ENCODE measurements at places on chromosomes 1 and 21.

DNA sequence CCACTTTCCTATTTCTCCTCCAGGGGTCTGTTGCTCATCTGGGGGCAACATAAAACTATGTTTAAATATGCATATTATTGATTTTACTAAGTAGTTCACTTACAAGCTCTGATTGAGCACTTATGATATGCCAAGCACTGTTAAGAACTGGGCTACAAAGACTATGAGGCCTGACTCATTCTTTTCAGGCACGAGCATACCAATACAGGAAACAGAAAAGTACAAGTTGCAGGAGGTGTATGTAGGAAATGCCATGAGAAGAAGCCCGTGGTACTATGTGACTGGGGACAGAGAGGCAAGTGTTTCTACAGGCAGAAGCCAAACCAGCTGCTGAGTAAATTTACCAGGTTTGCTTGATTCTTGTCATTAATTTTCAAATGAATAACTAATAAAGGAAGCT, 120.4 kb upstream of the PTGFR start:
- DNase-seq: no peak

DNA sequence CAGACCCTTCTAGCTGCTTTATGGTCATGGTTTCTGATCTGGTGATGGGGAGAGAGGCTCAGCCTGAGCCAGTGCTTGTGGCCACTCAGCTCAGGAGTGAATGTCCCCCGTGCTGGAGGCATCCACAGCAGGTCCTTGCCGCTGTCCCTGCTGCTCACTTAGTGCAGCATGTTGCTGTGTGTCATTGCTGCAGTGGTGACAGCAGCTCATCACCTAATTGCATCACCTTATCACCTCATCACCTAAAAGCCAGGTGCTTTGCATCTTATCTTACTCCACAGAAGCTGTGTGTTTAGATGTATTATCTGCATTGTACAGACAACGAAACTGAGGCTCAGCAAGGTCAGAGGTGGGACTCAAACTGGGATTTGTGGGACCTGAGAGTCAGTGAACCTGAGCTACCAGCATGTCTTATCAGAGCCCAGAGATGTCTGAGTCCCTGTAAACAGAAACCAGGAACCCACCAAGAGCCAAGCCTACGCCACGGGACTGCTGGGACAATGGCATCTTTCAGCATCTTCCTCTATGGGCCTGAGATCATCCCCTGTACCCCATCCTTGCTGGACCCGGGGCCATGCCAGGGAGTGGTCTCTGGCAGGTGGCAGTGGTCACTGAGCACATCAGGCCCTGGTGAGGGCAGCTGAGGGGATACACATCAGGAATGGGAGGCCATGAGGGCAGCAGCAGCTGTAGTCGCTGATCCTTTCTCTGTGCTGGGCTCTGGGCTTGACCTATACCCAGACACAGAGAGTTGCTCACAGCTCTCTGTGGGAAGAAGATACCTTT, 6.5 kb downstream of the PODN start:
- DNase-seq: no peak

DNA sequence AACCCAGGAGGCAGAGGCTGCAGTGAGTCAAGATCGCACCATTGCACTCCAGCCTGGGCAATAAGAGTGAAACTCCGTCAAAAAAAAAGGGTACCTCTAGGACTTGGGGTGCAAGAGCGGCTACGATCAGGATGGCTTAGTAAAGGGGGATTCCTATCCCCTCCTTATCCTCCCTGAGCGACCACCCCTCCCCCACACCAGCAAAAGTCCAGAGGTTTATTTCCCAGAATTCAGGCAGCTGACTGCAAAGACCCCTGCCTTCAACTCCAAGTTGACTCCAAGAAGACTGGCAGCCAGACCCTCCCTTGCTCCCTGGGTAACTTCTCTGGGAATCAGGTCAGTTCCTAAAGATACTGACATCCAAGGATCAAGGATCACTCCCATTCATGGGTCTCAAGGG, 12.4 kb upstream of the PRDM16 start:
- DNase-seq: peak; percentile 5

GRCh38 chr1:180085331-180085730, 69.3 kb upstream of the QSOX1 start:
- DNase-seq: no peak

- no peak for DNase-seq
Measured at GRCh38 chr1:40905061-40905460, 42.9 kb upstream of the CITED4 start.

DNA sequence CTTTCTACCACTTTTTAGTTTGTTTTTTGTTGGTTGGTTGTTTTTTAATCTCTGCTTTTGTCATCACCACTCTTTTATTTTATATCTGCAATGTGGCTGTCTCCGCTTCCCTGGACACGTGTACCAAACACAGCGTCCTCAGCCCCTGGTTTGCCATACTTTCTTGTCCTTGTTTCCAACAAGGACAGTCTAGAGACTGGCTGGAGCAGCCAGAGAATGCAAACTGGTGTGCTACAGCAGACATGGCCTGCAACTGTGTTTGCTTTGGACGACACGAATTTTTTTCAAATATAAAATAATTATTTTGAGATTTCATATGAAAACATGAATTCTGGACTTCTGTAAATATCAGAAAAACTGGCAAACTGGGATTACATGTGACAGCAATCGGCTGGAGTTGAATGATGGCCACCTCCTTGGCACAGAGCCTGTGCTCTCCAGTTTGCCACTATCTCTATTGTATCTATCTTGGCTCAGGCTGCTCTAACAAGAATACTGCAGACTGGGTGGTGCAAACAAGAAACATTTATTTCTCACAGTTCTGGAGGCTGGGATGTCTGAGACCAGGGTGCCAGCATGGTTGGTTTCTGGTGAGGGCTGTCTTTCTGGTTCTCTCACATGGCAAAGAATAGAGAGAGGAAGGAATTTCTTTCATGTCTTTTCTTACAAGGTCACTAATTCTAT, 34.6 kb upstream of the POU2F1 start:
- no peak for DNase-seq

DNA sequence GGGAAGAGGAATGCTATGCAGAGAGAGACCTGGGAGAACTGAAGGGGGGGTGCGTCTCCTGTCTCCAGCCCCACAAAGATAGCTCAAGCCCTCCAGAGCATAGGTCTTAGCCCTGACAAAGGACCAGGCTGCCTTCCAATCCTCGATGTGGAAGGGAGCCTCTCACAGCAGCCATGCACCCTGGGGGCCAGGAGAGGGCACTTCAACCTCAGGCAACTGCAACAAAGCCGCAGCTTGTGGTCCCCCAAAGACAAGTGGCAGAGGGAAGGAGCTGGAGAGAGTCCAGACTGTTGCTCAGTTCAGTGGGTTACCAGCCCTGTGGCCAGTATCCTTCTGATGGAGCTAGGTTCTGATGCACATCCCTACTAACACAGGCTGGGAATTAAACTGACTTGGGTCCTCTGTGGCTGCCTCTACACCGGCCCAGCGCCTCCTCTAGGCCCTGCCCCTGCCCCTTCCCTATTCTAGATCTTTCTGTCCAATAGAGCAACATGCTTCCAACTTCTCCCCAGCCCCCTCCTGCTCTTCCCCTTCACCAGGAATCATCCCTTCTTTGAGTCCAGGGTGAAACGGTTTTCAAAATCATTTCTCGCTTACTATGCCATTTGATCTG, 100.7 kb upstream of the SPATA6 start:
- peak; percentile 93 for DNase-seq
